ENCODE measurements at places on chromosomes 13 and 19.

GRCh38 chr19:1113030-1113985 lies 9.5 kb downstream of the GPX4 start:
- DNase-seq = peak; percentile 94

DNA sequence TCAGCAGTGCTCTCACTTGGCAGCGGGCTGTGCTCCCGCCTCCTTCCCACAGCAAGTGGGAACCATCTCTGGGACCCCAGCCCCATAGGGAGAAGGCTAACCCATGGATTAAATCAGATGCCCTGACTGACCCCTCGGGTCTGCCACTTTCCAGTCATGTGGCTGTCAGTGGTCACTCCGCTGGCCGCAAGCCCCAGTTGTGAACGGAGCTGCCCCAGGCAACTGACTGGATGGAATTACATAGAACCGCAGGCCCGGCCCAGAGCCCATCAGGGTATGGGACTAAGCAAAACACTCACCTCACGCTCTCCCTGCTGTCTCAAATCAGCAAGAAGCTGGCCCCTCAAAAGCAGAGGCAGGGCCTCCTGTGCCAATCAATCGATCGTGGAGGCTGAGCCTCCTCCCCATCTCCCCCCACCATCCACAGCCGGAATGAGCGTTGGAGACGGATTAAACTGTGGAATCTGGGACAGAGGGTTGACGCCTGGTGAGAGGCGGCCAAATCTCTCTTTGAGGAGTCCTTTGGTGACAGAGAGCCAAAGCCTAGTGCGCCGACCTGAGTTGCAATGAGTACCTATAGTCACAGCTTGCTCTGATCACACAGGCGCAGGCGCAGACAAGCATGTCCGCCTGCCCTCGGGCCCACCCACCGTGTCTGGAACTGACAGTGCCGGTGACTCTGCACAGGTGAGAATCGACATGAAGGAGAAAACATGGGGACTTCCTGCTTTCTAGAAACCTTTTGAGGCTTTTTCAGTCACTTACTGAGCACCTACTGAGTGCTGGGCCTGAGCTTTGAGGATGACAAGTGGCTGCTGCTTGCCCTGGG lies 38.7 kb downstream of the PBX4 start:
- no peak for DNase-seq

DNA sequence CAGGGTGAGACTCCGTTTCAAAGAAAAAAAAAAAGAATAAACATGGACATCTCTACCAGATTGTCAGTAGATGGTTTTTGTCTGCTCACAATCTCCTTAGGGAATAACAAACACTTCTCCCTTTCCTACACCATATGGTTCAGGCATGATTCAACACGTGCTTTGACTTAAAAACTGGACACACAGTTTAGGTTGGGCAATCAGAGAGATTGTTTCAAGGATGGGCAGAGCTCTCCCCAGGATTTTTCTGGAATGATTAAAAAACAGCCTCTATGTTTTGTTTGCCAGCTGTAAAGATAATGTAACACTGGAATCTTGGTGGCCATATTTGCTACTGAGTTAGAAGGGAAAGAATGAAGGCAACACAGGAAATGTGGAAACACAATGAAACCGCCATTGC lies 150.1 kb upstream of the TSC22D1 start:
- peak; percentile 69 for DNase-seq

DNA sequence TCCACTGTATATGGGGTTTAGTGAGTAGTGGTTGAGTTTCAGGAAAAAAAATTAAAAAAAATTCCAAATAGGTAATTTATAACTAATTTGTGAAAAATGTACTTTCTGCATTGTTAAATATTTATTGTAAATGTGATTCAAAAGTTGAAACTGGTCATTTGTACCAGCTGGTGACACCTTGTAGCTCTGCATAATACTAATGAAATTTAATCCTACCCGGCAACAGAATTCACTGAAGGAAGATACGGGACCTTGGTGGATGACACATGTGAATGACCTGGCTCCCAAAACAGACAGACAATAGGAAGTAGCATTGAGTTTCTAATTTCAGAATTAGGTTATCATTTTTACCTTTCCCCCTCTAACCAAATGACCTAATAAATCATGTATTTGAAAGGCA lies 73.8 kb downstream of the SLITRK6 start:
- no peak for DNase-seq

GRCh38 chr19:15495151-15495550 lies 13.2 kb upstream of the CYP4F22 start:
- DNase-seq = no peak

GRCh38 chr13:35699825-35700510 lies 223.5 kb upstream of the MAB21L1 start:
- peak; percentile 25 for DNase-seq

DNA sequence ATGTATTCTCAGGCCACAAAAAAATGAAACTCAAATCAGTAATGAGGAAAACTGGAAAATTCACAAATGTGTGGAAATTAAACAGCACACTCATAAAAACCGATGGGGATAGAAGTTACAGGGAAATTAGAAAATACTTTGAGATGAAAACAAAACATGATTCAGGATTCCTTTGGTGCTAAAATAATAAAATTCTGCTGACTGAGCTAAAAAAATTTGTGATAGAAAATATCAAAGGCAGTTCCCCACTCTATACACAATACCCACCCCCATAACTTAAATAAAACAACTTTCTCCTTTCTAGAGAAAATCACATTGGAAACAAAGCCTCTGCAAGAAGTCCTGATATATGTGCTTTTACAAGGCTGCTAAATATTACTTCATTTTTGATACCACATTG lies 1.6 kb upstream of the ZNF233 start:
- DNase-seq = no peak

- DNase-seq = no peak
These were observed 77.4 kb downstream of the PDS5B start for GRCh38 chr13:32663660-32664059.

DNA sequence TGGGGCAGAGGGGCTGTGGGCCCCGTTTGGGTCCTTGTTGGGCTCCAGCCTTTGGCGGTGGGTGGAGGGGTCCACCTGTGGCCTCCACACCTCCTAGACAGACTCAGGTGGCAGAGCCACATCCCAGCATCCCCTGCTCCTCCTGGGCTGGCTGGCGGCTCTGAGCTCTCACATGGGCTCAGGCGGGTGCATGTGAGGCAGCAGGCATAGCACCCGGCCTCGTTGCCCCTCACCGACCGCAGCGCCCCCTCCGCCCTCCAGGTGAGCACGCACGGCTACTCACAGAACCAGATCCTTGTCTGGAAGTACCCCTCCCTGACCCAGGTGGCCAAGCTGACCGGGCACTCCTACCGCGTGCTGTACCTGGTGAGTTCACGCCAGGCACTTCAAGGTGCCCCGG lies 5.9 kb upstream of the TEKTIP1 start:
- no peak for DNase-seq

GRCh38 chr19:48964205-48965039 lies 687 bp upstream of the FTL start:
- peak; percentile 86 for DNase-seq

DNA sequence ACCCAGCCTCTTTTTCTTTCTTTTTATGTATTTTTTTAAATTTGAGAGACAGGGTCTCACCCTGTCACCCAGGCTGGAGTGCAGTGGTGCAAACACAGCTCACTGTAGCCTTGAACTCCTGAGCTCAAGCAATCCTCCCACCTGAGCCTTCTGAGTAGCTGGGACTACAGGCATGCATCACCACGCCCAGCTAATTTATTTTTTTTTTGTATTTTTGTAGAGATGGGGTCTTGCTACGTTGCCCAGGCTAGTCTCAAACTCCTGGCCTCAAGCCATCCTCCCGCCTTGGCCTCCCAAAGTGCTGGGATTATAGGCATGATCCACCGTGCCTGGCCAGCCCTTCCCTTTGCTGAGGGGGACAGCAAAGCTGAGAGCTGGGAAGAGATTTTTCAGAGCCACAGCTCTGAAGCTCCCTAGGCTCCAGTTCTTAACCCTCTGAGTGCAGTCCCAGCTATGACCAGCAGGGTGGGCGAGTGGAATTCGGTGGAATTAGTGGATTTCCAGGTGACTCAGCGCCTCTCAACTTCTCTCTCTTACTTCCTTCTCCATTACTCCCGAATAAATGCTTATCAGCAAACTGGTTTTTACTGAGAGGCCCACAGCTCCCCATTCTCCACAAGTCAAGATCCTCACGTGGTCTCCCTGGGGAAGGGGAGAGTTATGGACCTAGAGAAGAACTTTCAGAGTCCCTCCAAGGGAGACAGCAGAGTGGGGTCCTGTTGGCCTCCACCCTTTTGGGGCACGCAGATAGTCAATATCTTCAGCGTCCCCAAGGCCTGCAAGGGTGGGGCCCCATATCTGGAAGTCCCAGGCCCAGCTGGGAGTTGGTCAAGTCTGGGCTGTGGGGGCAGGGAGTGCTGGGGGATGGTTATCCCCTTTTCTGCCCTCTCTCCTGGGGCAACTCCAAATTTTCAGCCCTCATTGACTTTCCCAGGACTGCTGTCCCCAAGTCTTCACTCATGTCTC lies 1.2 kb downstream of the BLVRB start:
- peak; percentile 92 for DNase-seq

DNA sequence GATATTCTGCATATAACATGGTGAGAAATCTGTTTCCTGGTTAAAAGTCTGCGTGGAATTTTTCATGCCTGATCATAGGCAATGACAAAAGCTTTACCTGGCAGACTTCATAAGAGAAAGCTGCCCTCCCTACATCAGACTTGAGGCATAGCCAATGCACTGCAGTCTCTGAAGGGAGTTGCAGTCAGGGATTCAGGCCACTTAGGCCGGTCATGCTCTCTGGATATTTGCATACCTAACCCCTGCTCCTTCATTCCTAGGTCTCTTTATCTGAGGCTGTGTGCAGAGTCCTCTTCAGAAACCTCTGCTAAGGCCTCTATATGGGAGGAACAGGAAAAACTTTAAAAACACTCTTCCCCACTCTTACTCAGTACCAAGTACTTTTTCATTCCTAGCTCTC lies 287.4 kb downstream of the PCDH17 start:
- no peak for DNase-seq

DNA sequence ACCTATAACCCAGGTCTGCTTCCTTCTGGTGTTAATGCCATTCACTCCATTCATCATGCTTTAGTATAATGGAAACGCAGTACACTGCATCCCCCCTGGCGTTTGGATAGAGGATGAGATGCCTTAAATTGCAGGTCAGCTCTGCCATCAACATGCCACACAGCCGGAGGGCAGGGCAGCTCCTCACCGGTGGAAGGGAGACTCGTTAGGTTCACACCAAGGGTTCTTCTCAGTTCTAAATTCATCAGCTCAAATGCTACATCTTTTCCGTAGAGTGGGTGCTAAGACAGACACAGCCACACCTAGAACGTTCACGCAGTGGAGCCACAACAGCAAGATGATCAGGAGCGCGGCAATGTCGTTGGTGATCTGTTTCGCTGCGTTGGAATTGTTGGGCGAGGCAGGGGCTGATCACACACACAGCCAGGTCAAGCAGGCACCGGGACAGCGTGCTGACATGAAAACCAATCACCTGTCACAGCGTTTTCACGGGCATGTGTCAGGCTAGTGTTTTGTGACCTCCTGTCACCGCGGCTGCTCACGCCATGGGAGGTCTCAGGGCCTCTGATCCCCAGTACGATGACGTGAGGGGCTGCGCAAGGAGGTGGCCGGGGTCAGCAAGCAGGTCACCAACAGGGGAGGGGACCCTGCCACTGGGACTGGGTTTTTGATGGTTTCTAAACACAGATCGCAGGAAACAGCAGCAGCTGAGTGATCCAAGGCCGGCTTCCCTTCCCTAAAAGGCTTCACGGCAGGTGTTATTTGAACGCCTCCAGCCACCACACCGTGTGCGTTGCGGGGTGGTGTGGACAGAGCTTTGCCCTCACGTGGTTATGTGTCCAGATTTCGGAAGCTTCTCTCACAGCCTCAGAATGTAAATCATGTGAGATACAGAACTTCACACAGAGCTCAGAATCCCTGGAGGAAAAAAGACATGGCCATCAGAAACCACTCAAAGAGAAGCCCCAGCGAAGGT lies 94.3 kb upstream of the IRS2 start:
- DNase-seq = no peak

- peak; percentile 9 for DNase-seq
These were observed 1073.1 kb downstream of the SLITRK5 start for GRCh38 chr13:88744289-88744688.

- DNase-seq = no peak
These were observed 55.1 kb downstream of the RXFP2 start for GRCh38 chr13:31794452-31794851.

- DNase-seq = peak; percentile 67
These were observed 2.0 kb upstream of the JUNB start for GRCh38 chr19:12789098-12789903.

DNA sequence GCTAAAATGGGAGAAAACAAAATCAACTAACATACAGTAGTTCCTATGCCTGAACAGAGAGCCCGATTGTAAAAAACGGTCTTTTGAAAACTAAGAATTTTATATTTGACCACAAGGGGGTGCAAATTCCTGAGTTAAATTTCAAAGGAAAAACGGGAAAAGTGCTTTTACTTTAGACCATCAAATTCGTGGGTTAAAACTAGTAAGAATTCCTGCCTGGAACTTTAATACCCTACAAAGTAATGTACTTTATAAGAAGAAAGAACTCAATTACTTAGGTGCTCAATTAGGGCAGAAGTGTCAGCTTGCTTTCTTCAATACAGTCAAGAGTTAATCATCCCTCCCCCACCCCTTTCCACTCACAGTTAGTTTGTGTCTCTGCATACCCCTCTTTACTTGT lies 69.8 kb downstream of the KCNRG start:
- peak; percentile 60 for DNase-seq

- DNase-seq = peak; percentile 43
These were observed 369.2 kb downstream of the GPC5 start for GRCh38 chr13:91767651-91768050.

- peak; percentile 38 for DNase-seq
These were observed 34.4 kb upstream of the MIR17HG start for GRCh38 chr13:91313103-91313502.

DNA sequence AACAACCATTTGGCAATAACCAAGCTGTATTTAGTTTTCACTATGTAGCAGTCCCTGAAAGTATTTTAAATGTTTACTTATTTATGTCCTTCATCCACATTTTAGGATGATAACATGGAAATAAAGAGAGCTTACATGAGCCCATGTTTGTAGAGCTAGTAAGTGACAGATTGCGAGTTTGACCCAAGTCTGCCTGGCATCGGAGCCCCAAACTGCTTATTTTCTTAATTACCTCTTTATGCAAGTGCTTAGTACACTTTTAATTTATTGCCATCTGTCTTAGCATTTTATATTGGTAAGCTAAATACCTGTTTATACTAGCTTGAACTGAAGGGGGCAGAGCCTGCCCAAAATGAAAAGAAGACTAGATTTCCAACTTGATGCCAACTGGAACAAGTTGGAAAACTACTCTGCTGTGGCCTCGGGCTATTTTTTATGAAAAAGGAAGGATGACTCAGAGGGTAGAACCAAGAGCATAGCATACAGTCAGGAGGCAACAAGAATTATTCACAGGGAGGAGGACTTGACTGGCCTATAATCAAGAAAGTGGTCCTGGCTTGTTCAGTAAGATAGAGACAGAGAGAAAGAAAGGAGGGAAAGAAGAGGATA lies 150.2 kb downstream of the NDFIP2 start:
- peak; percentile 72 for DNase-seq

- no peak for DNase-seq
These were observed 528.3 kb downstream of the EFNB2 start for GRCh38 chr13:106007156-106007555.

GRCh38 chr19:46025835-46026234 lies 3.0 kb upstream of the PGLYRP1 start:
- DNase-seq = no peak

GRCh38 chr19:45400192-45400591 lies 4.7 kb downstream of the PPP1R13L start:
- no peak for DNase-seq

- DNase-seq = no peak
These were observed 10.6 kb downstream of the NCLN start for GRCh38 chr19:3196064-3196932.

All from mesenchymal stem cell (in vitro differentiated cells and primary cell).